Right atrium auricular region (tissue), 2 donors: ENCODE measurements at places on chromosomes 16 and 17. TPM values are rescaled to one million over a fixed set of nuclear protein-coding genes. Genes with fewer than 3 reads are reported as not detected.

TNP2 gene
- not detected for total RNA-seq

RNF157 gene
- 13.0 TPM for total RNA-seq

SMTNL2 gene
- total RNA-seq, result 41.6 TPM

EIF1 gene
- 331 TPM for total RNA-seq

FGF11 gene
- 18.6 TPM for total RNA-seq

GRCh38 chr17:8503807-8504206, 68.1 kb downstream of the NDEL1 start:
- no peaks in the 10 kb centered on the region for H3K4me1 ChIP-seq
- no peak for DNase-seq
- H3K36me3 ChIP-seq, result peaks cover 62% of the 10 kb centered on the region
- H3K27ac ChIP-seq, result peak overlapping the region; percentile 36
- no peaks in the 10 kb centered on the region for H3K27me3 ChIP-seq

DNA sequence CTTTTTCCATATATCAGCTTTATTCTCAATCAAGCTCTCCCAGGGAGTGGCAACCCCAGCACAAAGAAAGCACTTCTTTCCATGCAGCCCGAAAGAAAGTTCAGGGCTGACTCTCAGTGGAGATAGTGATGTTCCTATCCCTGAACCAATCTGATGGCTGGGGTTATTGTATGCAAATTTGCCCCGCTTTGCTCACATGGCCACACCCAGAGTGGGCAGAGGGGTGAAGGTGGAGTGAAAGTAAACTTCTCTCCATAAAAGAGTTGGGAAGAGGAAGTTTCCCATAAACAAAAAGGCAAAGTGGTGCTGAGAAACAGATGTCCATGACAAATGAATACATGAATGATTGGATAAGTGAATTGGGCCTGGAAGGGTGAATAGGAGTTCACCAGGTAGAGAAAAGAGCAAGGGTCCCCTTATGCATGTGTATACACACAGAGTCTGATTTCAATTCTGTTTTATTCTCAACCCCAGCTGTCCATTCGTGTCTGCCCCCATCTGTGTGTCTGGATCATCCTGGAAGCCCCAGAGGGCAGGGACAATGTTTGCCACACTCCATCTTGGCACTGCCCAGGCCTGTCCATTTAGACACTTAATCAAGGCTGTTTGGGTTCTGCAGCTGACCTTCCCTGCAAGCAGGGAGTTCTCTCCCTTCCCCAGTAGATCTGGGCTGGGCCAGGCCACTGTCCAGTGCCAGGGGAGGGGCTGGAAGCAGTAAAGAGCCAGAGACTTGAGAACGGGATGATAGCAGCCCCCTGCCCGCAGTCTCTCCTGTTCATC, 14.1 kb upstream of the NGFR start:
- H3K4me1 ChIP-seq, result no peaks in the 10 kb centered on the region
- DNase-seq, result no peak
- no peak overlapping the region for H3K27ac ChIP-seq
- H3K27me3 ChIP-seq, result no peaks in the 10 kb centered on the region

DNA sequence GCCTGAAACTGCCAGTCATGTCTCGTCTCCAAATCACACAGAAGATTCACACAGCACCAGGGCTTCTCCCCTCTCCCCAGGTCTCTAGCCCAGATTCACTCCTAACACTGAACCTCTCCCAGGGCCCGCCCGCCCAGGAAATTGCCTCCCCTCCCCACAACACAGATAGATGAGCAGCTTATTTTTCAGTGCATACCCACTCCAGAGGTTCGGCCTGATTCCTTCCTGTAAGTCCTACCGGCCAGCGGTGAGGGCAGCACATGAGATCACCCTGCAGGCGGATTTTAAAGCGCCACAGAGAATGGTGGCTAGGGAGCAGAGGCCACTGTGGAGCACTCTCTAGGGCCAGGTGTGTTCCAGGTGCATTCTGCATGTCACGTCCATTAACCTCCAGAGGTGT, 301.8 kb downstream of the IRF8 start:
- no peak for DNase-seq
- no peaks in the 10 kb centered on the region for H3K36me3 ChIP-seq
- H3K4me1 ChIP-seq, result no peaks in the 10 kb centered on the region
- no peak overlapping the region for H3K27ac ChIP-seq
- H3K4me3 ChIP-seq, result no peak overlapping the region

DNA sequence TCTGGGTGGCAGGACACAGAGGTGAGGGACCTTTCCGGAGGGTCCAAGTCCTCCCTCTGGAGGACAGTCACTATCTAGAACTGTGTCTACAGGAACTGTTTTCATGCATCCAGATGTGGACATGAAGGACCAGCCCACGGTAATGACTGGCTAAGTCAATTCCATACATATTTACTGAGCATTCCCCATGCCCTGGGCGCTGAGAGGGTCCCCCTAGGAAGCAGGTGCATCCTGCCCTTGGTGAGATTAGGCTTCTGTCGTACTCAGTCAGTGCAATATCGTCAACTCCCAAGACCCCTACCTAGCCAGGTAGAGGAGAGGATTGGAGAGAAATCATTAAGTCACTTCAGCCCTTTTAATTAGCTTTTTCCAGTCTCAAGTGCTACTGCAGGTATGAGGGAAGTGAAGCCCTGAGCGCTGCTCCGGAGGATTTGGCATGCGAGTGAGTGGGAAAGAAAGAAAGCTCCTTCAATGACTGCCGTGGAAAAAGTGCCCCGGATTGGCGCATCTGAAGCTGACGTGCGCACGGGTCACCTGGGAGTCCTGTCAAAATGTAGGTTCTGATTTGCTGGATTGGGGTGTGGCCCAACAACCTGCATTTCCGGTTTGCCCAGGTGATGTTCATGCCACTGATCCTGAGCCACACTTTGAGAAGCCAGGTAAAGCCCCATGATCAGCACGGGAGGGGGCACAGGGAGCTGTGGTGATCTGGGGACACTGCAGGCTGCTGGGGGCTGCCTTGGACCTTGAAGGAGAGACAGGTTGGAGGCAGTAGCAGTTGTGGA, 367.4 kb upstream of the TNRC6C start:
- no peaks in the 10 kb centered on the region for H3K4me1 ChIP-seq
- H3K27ac ChIP-seq, result no peak overlapping the region
- no peaks in the 10 kb centered on the region for H3K27me3 ChIP-seq
- H3K36me3 ChIP-seq, result no peaks in the 10 kb centered on the region
- no peak for DNase-seq

DNA sequence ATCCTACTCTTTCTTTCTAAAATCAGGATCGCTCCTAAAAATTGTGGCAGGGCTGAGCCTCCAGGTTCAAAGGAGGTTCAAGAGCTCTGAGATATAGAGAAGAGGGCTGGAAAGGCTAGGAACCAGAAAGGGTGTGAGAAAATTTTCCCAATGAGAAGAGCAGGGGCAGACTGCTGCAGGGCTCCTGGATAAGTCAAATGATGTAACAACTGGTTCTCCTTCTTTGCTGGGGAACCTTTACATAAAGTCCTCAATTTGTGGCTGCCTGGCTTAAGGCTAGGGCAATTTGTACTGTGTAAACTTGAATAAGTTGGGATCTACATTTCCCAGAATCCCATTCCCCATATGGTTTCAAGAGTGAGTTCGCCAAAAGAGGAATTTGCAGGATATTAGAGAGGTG, 16.3 kb upstream of the AKAP1 start:
- H3K27me3 ChIP-seq, result no peaks in the 10 kb centered on the region
- no peak for DNase-seq

DNA sequence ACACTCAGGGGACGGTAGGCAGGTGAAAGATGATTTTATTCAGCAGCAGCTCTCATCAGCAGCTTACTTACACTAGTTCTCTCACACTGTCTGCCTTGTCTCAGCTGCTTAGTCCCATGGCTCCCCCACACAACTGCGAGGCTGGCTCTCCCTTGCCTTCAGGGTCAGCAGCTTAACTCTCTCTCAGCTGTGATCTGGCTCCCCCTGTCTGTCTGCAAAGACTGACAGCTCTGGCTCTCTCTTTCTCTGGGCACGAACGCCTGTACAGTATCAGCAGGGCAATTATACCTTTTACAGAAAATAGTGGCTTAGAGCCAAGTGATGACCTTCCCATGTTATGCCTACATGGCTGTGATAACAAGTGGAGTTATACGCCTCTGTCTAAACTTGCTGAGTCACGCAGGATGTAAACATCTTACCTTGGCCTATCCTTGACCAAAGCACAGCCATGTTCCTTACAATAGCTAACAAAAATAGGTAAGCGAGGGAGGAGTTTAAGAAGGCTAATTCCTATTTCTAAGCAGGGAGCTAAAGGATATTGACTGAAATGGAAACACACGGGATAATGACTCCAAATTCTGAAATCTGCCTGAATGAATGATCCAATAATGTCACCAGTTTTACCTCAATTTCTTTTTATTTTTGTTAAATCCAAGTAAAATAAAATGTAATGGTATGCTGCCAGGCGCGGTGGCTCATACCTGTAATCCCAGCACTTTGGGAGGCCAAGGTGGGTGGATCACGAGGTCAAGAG, 1.1 kb upstream of the NDUFAB1 start:
- H3K27me3 ChIP-seq, result no peaks in the 10 kb centered on the region
- H3K4me1 ChIP-seq, result peaks cover 35% of the 10 kb centered on the region
- peak overlapping the region; percentile 88 for H3K27ac ChIP-seq
- peaks cover 14% of the 10 kb centered on the region for H3K36me3 ChIP-seq
- H3K4me3 ChIP-seq, result no peak overlapping the region

- no peaks in the 10 kb centered on the region for H3K4me1 ChIP-seq
- H3K4me3 ChIP-seq, result no peak overlapping the region
- no peak for DNase-seq
- no peaks in the 10 kb centered on the region for H3K27me3 ChIP-seq
- peaks cover 55% of the 10 kb centered on the region for H3K36me3 ChIP-seq
Observed at GRCh38 chr17:75508931-75509361, 6.4 kb downstream of the CASKIN2 start.

- H3K27ac ChIP-seq, result no peak overlapping the region
- H3K27me3 ChIP-seq, result no peaks in the 10 kb centered on the region
- no peak for DNase-seq
- no peak overlapping the region for H3K4me3 ChIP-seq
- peaks cover 5% of the 10 kb centered on the region for H3K36me3 ChIP-seq
Observed at GRCh38 chr16:89430436-89431157, 59.8 kb downstream of the ANKRD11 start.

DNA sequence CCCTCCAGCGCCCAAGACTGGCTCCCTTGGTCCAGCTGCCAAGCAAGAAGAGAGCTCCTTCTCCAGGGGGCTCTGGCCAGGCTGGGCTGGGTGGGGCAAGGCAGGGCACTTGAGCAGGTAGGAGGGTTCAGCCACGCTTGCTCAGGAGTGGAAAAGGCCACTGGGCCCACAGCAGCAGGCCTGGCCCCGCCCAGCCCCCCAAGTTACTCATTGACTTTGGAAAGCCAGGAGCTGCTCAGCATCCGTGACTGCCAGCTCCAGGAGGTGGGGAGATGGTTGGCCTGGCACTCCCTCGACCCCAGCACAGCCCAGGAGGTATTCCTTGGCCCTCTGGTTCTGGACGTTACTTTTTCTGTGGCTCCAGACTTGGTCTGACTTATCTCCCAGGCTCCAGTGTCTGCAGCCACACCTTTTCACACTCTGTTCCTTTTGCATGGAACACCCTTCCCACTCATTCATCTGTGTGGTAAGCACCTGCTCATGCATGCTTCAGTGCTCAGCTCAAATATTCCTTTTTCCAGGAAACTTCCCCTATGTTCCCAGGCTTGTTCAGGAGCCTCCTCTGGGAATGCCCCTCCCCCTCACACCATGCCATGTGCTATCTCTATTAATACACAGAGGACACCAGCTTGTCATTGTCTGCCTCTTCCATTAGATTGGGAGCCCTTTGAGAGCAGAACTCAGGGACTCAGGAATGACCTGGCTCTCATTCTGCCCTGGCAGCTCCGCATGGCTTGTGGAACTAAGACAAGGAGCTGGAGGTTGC, at the start of gene CDH16:
TSS of gene CDH16 (minus strand) at position 83 of the 766 bp plus-strand sequence. CDS start 820 bp downstream, outside the sequence.
- H3K36me3 ChIP-seq, result peaks cover 14% of the 10 kb centered on the region
- peak within 1 kb of the TSS; percentile 98 for H3K27ac ChIP-seq
- H3K27me3 ChIP-seq, result no peaks in the 10 kb centered on the region
- H3K4me1 ChIP-seq, result peaks cover 30% of the 10 kb centered on the region
- no peak within 1 kb of the TSS for H3K4me3 ChIP-seq

DNA sequence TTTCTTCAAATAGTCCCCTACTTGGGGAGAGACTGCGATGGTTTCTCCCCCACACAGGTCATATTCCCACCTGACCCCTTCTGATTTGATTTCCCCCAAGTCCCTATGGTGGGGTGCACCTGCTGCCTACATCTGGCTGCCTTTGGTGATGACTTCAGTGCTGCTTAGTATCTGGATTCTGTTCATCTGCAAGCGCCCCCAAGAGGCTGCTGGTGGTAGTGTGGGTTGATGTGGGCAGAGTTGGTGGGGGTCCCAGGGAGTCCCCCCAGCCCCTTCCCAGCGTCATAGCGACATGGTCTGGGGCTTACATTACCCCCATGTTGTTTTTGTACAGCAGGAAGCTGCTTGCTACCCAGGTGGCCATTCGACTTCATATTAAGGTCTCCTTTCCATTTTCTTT, 99.2 kb downstream of the NTN1 start:
- DNase-seq, result no peak
- H3K4me3 ChIP-seq, result no peak overlapping the region
- no peak overlapping the region for H3K27ac ChIP-seq

- no peaks in the 10 kb centered on the region for H3K27me3 ChIP-seq
- H3K4me3 ChIP-seq, result no peak overlapping the region
- H3K36me3 ChIP-seq, result no peaks in the 10 kb centered on the region
- no peak for DNase-seq
Observed at GRCh38 chr17:54793271-54793670, 107.4 kb upstream of the TOM1L1 start.

DNA sequence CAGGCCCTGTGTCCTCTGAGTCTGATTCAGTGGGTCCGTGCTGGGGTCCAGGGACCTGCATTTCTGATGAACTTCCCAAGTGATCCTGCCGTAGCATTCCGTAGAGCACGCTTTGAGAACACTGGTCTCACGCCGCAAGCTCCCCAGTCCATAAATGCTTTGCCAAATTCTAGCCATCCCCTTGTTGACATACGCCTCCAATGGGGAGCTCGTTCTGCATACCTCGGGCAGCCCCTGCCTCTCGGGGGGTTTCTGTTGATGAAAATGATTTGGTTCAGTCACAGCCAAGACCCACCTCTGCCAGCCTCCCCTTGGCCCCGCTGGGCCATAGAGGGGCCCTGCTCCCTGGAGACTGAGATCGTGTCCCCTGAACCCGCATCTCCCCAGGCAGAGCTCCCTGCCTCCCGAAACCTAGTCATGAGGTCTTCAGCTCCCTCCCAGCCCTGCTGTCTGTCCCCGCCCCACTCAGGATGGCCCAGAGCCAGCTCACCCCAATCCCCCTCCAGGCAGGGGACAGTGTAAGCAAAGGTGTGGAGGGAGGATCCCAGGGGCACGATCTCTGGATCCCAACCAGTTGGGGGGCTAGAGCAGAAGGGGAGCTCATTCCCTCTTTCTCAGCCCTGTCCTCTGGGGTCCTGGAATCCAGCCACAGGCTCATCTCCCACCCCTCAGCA, 16.2 kb upstream of the SPNS2 start:
- H3K4me1 ChIP-seq, result no peaks in the 10 kb centered on the region
- H3K27me3 ChIP-seq, result no peaks in the 10 kb centered on the region
- DNase-seq, result no peak

GRCh38 chr17:74863420-74864296, 4.0 kb upstream of the GRIN2C start:
- no peaks in the 10 kb centered on the region for H3K36me3 ChIP-seq
- peaks cover 7% of the 10 kb centered on the region for H3K27me3 ChIP-seq
- H3K4me3 ChIP-seq, result no peak overlapping the region
- DNase-seq, result no peak
- no peak overlapping the region for H3K27ac ChIP-seq
- H3K4me1 ChIP-seq, result peaks cover 50% of the 10 kb centered on the region
